ENCODE measurements at places on chromosomes 4 and X.

DNA sequence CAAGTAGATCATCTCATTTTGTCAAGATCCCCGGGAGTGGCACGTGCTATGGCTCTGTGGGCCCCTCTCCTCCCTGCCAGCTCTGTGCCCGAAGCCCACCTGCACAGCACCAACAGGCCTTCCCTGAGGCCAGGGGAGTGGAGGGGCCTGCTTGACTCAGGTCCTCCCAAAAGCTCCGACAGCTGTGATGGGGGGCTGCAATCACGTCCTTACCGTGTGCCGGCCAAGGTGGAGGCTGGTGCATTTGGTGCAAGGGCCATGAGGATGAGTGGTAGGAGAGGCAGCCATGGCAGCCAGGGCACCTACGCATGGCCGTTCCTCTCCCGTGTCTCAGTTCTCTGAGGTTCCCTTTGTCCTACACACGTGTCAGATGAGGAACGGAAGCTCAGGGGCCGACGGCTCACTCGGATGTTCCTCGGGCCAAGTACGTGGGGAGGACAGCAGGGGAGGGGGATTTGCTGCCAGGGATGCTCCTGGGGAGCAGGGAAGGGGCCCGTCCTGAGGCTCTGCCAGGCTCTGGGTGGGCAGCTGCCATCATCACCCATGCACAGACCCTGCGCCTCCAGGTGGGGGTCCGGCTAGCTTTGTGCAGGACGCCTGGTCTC is 95.8 kb downstream of the HMX1 start:
- no peak for DNase-seq

DNA sequence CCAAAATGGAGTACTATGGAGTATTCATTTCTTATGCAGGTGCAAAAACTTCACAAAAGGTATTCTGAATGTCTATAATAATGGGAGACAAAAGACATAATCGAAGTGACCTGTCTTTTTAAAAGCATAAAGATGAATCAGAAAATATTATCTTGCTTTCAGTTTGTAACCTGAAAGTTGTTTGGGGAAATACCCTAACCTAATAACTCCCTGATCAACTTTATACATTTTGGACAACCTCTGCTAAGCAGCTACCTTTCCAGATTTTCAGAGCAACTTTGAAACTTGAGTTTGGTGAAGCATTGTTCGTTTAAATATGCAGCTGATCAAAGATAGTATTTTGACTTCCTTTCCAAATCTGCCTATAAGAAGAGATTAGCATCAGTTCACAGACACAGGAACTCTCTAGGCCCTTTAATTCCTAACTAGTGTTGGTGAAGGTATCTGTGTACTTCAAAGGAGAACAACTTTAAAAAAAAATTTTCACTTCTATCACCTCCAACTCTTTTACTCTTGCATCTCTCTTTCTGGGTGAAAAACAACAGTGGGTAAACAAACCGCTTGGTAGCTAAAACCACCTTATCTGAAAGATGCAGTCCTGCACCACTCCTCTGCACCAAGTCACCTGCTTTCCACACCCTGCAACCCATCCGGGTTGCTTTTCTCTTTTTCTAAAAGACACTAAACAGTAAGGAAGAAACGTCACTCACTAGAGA is 26.5 kb downstream of the CD40LG start:
- DNase-seq = no peak

DNA sequence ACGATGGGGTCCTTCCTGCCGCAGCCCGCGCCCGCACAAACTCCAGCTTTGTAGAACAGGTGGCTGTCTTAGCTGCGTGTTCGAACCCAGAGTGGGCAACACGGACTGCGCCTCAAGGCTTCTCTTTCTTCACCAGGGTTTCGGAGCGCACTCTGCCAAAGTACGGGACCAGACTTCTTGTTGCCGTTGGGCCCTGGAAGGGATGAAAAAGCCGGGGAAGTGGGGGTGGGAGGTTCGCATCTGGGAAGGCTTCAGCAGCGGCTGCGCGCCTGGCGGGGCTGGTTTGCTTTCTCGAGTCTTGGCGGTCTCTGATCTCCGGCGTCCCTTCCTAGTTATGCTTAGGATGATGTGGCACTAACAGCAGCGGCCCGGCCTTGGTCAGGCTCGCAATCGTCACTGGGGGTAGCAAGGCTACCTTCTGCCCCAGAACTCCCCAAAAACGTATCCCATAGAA is 673 bp downstream of the PARM1 start:
- no peak for DNase-seq

- no peak for DNase-seq
Measured at GRCh38 chrX:120235284-120235683, 15.3 kb upstream of the ZBTB33 start.

GRCh38 chr4:8688041-8688907 is 95.7 kb downstream of the CPZ start:
- DNase-seq = no peak

DNA sequence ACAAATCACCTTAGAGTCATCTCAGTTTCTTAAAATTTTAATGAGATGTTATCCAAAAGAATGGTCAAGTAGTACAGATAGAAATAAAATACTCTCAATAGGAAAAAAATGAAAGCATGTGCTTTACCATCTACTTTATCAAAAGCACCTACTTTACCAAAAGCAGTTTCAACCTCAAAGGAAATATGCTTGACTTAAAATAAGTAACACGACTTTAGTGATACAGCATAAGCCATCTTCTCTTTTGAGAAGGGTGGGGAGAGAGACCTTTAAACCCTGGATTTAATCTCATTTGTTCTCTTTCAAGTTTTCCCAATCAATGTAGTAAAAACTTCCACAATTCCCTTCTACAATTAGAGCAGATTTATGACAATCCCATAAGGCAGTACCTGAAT is 26.5 kb downstream of the OTUD4 start:
- DNase-seq = no peak

GRCh38 chrX:107677909-107678308 is 49.6 kb downstream of the PRPS1 start:
- DNase-seq = no peak

DNA sequence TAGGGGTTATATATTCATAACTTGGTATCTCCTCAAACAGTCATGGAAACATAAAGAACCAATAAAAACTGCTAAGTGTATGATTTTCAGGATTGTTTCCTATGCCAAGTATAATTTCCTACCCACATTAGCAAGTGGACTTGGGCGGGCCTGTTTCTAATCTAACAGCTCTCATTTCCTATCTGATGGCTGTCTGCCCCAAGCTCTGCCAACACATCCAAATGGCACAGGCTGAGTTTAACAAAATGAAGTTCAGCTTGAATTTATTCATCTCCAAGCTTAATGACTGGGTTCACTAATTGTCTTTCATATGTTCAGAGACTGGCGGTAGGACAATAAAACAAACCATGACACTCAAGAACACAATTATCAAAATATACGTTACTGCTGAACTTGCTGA is 55.5 kb upstream of the S100G start:
- no peak for DNase-seq

DNA sequence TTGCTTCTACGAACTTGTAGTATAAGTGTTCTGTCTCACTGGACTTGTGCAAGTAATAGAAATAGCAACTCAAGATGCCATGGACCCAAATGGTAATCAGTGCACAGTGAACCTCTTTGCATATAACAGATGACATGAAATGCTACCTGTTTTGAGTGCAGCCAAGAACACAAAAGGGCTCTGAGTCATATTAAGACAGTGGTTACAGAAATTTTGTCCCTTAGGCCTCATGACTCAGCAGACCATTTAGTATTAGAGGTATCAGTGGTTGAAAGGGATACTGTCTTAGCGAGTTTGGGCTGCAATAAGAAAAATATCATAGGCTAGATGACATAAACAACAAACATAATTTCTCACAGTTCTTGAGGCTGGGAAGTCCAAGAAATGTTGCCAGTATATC is 502.9 kb upstream of the PCDH10 start:
- DNase-seq = no peak

DNA sequence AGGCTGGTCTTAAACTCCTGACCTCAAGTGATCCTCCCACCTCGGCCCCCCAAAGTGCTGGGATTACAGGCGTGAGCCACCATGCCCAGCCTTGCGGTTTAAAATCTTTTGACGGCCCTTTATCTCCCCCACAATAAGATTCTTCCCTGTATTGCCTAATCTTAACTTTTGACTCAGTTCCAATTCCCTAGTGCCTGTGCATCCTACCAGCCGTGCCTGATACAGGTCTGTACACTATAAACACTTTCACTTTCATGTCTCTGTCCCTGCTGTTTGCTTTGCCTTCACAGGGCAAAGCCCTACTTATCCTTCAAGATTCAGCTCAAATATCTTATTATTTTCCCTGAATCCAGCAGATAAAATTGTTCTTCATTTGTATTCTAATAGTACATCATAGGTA is 74.6 kb downstream of the WDR44 start:
- no peak for DNase-seq

DNA sequence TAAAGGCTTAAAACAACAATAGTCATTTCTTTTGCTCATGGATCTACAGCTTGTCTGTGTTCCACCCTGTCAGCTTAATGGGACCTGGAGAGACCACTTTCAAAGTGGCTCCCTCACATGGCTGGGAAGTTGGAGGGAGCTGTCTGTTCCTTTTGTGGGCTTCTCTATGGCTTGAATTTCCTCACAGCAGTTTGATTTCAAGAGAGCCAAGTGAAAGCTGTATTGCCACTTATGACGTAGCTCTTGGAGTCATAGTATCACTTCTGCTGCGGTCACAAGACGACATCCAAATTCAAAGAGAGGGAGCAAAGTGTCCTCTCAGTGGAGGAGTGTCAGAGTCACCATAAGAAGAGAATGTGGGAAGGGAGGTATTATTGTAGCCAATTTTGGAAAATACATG is 22.7 kb upstream of the ACSL1 start:
- no peak for DNase-seq

- no peak for DNase-seq
Measured at GRCh38 chr4:94833394-94833793, 75.6 kb downstream of the BMPR1B start.
